Fibroblast of skin of right quadriceps (primary cell): ENCODE measurements at places on chromosomes 12 and 14.

GRCh38 chr12:43882578-43883178 is 46.8 kb downstream of the TMEM117 start:
- peak; percentile 53 for DNase-seq

GRCh38 chr14:102454711-102455110 is 54.9 kb downstream of the ANKRD9 start:
- no peak for DNase-seq

DNA sequence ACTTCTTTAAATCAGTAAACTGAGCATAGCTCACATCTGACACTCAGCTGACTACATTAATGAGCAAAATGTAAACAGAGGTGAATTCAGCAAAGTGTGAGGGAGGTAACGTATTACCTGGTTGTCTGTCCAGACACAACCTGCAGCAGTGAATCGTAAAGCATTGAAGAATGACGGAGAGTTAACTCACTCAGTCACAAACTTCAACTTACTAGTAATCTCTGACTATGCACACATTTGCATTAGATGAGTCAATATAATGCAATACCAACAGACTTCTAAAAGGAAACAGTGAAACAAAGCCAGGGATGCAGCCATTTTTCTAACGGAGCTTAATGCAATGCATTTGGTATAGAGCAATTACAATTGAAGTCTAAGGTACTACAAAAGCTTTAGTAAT is 40.0 kb downstream of the STX2 start:
- DNase-seq = no peak

- DNase-seq = no peak
These were observed 193.5 kb upstream of the CNOT2 start for GRCh38 chr12:70049596-70050360.

- DNase-seq = peak; percentile 61
These were observed 144.4 kb downstream of the EFCAB11 start for GRCh38 chr14:89810101-89810500.

GRCh38 chr14:58288106-58288792 is 10.1 kb upstream of the ARID4A start:
- DNase-seq = no peak

DNA sequence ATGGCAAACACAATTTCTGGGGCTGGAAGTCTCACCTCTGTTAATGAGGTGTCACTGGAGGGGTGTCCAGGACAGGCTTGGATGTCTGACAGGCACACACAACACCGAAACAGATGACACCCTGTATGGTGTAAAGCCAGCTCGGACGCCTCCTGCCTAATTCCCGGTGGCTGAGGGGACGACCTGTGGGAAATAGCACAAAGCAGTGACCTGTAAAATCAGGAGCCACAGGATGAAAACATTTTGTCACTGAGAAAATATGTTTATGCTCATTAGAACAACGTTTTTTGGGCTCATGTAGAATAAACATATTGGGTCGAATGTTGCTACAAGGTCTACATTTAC is 285.0 kb upstream of the RTL1 start:
- no peak for DNase-seq

GRCh38 chr12:90327793-90328743 is 619.4 kb upstream of the ATP2B1 start:
- DNase-seq = no peak

DNA sequence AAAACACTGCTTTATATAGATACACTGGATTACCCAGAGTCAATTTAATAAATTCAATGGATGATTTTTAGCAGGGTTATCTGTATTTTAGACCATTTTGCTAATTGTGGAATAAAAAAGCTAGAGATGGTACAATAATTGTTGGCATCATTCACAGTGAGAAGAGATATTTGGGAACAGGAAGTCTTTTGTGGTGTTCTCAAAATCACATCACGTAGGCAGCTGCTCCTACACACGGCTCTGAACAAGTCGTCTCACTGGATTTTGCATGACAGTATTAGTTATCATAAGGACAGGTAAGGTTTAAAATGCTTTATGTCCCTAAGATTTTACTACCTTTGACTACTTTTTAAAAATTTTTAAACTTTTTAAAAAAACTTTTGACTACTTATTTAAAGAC is 52.0 kb downstream of the PAPLN start:
- no peak for DNase-seq

GRCh38 chr12:69649529-69649928 is 38.8 kb upstream of the LRRC10 start:
- no peak for DNase-seq

DNA sequence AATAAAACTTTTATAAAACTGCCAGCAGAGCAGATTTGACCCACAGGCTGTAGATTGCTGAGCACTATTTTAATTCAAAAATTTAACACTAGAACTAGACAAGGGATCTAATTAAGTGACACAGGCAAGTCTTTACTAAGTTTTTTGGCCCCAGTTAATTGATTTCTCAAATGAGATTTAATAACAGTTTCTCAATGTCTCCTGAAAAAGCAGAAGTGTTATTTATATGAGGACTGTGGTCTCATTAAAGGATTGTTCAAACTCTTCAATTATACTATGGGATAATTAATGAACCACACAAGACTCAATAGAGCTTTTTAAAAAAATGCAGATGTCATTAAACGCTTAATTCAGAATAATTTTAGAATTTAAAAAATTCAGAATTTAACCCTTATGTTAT is 1.9 kb downstream of the HEATR5A start:
- no peak for DNase-seq

GRCh38 chr12:71057330-71057729 is 100.5 kb downstream of the TSPAN8 start:
- DNase-seq = peak; percentile 20

DNA sequence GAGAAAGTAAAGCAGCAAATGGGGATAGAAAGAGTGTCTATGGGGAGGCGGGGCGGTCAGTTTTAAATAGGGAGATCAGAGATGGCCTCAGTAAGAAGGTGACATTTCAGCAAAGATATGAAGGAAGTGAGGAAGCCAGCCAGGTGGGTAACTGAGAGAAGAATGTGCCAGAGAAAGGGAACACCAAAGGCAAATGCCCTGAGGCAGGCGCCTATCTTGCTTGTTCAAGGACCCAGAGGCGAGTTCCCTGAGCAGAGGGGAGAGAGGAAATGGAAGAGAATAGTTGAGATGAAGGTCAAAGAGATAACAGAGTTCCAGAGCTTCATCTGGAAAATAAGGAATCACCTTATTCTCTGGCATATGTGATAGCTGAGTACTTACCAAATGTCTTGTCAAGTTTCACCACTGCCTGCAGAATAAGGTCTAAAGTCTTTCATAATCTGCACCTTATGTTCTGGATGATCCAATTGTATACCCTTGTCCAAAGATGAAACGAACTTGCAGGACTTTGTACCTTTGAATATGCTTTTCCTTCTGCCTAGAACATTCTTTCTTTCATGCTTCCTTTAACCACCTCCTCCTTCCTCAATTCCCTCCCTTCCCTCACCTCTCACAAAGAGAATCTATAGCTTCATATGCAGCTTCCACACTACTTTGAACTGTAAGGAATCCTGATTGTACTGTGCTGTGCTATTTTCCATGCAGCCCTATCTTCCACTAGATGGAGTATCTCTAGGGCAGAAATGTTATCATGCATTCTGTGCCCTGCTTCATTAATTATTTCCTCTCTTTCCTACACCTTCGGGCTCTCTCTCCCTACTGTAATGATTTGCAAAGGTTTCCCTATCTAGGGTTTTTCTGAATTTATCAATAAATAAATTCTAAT is 38.5 kb downstream of the GNPTAB start:
- DNase-seq = no peak

DNA sequence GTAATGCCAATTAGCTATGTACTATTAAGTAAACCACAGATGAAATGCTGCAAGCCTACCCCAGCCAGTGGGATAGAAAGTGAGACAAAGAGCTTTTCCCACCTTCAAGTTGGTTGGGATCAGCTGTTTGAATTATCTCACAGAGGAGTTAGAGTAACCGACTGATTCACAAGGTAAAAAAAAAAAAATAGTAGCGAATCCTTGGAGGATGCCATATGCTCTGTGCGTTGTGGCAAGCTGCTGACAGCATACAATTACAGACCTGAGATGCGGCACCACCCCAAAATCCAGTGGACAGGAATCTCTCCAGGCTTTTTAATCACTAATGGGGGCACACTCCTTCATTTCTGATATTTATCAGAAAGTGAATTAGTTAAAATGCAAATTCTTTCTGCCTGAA is 157.0 kb upstream of the RMST start:
- no peak for DNase-seq

DNA sequence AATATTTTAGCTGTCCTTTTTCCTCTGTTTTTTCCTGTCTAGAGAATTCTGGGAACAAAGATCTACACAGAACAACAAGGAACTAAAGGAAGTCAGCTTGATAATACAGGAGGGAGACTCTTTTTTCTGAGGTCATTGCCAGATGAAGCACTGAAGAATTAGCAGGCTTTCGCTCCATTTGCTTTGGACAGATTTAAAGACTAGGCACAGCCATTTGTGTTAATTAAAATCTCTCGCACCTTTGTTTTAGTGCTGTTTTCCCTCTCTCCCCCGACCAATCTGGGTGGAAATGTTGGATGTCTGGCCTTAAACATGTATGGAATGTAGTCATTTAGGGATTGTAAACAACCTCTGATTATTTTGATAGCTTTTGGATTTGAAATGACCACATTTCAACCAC is 9.6 kb upstream of the GPHN start:
- no peak for DNase-seq

- peak; percentile 33 for DNase-seq
These were observed 31.5 kb downstream of the RAD9B start for GRCh38 chr12:110533607-110534006.

GRCh38 chr14:52286661-52287649 is 19.5 kb downstream of the PTGDR start:
- DNase-seq = no peak

- DNase-seq = peak; percentile 75
These were observed 60.7 kb downstream of the POLR3B start for GRCh38 chr12:106417926-106418910.

DNA sequence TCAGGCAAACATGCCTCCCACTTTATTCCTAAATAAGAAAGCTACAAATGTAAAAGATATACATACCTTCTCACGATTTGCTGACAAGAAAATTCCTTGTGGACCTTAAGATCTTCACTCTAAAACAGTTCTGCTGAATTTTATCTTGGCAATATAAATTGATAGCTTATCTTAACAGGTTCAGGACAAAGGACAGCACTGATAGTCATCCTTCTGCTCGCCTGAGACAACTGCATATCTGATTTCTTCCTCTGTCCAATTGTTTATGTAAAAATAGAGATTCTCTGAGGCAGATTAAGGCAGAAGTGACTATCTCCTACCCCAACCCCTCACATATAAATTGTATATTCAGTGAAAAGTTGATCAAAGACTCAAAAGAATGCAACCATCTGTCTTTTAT is 44.9 kb downstream of the CAPZA3 start:
- DNase-seq = no peak

GRCh38 chr12:6430124-6430989 is 14.4 kb upstream of the CD27 start:
- DNase-seq = peak; percentile 94

DNA sequence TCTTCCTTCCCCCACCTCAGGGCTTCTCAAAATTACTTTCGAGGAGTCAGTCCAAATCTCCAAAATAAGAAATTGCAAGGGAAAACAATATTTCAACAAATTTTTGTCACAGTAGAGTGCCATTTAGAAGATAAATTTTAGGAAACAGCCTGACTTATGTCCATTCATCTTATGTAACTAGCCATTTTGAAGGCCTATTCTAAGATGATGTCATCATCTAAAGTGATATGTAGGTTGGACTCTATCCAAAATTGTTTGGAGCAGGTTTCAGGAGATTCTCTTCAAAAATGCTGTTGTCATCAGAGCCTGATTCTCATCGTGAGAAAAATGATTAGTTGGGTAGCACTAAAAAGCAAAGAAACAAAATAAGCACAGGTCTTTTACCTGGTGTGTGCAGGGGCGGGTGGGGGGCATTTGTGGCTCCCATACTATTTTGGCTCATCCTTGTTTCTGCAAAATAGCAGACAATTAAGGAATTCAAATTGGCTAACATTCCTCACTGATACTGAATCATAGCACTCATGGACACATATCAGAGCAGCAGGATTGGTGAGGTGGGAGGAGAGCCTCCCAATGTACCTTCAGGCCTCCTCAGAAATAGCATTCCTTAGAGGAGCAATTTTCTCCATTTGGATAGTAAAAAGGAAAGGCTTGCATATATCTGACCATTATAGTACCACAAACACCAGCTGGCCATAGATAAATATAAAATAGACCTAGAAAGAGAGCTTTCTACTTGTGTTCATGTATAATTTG is 360.9 kb upstream of the NAV3 start:
- DNase-seq = no peak

- DNase-seq = no peak
These were observed 16.4 kb downstream of the KRT18 start for GRCh38 chr12:52965337-52965731.

DNA sequence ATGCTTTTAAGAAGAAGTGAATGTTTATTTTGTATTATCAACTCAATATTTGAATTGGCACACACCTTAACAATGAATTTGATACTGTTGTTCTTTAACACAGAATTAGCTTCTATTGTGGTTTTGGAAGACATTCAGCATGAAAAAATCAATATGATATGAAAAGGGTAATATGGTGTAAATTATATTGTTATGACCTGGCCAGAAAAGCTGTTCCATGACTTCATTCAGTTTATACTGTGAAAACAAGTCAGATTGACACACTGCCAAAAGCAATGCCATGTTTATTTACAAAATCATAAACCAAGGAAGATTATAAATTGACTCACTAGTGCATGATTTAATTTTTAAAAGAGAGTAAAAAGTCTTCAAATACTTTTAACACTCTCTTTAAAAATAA is 851.4 kb upstream of the SEL1L start:
- no peak for DNase-seq

GRCh38 chr12:11879306-11879705 is 191.4 kb upstream of the BCL2L14 start:
- peak; percentile 66 for DNase-seq
